Forelimb muscle (tissue), 1 donor: ENCODE measurements at places on chromosomes 7 and 10.
A peak's percentile ranks its signal among the peaks of the same experiment; 100 is the strongest.

DNA sequence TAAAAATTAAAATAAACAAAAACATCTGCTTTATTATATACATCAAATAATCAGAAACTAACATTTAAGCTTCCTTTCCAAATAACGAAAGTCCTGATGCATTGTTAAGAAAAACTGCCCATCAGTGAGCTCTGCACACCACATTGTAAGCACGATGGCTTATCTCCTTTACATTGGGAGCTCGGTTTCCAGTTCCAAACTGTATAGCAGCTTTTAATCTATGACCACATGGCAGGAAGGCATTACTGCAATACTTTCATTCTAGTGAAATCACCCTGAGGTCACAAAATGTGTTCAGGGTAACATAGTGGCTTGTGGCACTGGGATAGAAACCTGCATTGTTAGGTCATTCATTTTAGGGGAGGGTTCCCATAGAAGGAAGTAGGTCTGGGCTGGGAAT lies 146.3 kb downstream of the ZNF22 start:
- no peak for DNase-seq

DNA sequence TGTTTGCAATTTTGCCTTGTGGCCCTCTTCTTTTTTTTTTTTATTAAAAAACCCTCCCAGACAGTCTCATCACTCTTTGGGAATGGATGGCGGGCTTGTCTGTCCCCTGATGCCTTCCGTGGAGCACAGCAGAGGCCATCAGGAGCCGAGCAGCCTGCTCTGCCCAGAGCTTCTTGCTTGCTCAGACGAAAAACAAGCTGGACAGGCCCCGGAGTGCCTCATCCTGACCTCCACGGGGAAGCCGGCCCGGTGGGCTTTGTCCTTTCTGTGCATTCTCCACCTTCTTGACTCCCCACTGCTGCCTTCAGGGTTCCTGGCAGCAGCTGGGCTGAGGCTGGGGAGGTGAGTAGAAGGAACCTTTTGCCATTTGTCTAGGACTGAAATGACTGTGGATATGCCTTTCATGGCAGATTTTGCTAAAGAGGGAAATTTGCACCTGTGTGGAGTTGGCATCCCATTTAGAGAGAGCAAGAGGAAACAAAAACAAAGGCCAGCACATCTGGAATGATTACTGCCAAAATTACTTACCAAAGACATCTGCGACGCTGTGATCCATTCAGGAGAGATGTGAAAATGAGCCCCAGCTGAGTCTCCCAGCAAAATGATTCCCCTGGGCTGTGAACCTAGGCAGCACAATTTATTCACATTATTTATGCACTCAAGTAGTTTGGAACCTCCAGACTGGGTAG lies 108.3 kb downstream of the AOAH start:
- DNase-seq = no peak

DNA sequence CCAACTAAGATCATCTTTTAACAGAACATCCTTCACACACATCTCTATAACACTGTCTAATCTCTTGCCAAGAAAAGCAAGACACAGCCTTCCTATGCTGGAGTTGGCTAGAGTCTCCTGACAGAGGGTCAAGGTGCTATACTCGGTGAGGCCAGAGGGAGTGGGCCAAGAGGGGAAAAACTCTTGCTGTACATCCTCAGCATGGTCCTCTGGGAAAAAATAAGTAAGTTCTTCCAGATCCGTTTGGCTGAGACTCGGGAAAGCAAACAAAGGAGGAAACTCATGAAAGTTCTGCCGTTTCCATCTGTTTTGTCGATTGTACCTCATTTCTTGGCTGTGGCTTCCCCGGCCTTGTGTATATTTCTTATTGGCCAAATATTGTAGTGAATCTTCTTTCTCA lies 33.9 kb downstream of the VWDE start:
- peak; percentile 80 for DNase-seq

GRCh38 chr7:106215868-106216516 lies 68.8 kb downstream of the NAMPT start:
- DNase-seq = no peak

- no peak for DNase-seq
Observed at GRCh38 chr10:83666762-83667161, 472.5 kb upstream of the GHITM start.

DNA sequence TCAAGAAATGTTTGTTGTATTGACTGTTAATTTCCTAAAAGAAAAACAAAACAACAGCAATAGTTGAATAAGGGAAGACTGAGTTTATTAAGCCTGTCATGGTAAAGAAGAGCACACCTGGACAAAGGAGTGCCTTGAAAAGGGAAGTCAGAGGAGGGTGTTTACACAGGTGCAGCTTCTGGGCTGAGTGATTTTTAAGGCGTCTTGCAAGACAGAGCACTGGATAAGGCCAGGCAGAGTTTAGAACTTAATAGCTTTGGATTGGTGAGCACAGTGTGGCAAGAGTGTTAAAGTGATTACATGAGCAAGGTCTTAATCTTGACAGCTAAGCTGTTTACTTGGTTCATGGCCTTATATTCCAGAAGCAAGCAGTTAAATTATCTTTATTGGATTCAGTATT lies 423.2 kb downstream of the CNTNAP2 start:
- no peak for DNase-seq

DNA sequence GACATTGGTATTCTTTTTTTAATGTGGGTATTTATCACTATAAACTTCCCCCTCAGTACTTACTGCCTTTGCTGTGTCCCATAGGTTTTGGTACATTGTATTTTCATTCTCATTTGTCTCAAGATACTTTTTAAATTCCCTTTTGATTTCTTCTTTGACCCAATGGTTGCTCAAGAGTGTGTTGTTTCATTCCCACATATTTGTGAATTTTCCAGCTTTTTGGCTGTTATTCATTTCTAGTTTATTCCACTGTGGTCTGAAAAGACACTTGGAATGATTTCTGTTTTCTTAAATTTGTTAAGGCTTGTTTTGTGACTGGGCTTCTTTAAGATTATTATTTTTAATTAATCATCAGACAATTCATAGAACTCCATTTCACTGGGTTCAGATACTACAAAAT lies 105.0 kb downstream of the EPC1 start:
- DNase-seq = no peak

DNA sequence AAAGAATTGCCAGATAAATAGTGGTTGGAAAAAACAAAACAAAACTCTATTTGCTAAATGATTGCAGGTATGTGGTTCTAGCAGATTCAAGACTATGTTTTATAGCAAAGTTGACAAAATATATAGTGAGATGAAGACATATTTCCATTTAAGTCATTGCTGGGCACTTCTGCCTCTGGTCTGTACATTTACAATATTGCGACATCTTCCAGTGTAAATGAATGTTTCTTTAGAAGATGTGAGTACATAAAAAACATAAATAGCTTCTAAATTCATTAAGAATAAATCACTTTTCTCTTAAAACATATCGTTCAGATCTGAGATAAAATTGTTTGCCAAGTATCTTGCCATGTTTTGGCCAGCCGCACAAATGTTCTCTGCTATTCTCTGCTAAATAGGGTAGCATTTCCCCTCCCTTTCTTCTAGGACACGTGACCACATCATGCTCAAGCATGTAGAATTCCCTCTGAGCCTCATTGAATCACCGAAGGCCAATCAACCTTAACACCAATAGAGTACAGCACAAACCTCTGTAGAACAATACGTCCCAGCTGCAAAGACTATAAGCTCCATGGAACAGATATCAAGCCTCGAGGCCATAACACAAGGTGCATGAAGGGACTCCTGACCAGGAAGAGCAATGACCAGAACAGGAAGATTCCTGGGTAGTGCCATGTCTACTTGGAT lies 1173.3 kb downstream of the GATA3 start:
- no peak for DNase-seq

DNA sequence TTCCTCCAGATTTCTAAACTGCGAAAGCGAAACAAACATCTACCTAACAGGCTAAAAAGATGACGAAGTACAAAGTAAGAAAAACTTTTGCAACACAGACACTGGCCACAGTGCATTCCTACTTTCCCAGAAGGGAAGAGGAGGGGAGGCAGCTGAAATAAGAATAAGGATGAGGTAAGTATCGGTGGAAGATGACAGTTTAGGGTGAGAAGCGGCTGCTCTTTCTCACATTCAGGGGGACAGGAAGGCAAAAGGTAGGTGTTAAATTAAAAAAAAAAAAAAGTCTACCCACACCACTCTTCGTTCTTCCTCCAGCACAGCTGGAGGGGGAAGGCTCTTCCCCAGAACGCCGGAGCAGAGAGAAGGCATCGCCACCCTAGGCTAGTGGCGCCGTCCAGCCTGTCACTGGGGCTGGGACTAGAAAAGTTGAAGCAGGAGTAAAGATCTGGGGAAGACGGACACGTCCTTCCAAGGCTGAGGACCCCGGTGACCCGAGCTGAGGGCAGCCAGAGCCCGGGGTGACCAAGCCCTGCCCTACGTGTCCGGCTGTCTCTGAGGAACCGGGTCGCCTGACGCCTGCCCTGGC lies 846 bp downstream of the DNAJC1 start:
- no peak for DNase-seq

- DNase-seq = no peak
Observed at GRCh38 chr7:142868986-142869415, 14.1 kb downstream of the EPHB6 start.

- no peak for DNase-seq
Observed at GRCh38 chr7:116528008-116528789, 3.4 kb downstream of the CAV1 start.

DNA sequence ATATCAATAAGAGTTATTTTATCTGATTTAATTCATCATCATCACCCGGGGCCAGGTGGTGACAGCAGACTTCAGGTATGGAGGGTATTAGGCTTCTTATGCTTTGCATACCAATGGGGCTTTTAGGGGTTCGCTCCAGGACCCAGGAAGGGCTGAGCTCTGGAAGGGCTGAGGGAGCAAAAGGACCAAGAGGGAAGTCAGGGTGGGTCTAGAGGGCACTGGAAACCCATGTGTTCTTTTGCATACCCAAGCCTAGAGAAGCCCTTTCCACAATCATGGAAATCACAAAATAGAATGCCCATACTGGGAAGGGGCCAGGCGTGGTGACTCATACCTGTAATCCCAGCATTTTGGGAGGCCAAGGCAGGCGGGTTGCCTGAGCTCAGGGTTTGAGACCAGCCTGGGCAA lies 30.9 kb upstream of the VCL start:
- DNase-seq = no peak

DNA sequence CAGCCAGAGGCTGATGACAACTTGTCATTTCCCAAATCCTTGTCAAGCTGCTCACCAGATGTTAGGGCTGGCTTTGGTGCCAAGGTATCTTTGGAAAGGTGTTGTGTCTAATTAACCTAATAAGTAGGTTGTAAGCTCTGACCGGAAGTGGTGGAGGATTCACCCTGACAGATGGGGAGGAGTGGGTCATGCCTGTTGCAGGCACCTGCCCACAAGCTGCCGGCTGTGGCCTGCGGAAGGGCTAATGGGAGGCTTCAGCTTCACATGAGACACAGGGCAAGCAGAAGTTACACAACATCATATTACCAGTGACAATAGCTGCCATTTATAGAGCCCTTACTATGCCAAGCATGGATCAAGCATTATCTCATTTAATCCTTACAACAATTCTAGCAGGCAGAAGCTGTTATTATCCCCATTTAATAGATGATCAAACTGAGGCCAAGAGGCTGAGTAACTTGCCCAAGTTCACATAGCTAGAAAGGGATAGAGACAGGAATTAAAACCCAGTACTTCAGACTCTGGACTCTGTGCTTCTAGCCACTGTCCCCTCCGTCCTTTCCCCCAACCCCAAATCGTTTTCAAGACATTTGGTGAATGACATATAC lies 63.1 kb upstream of the DUSP5 start:
- DNase-seq = no peak

- DNase-seq = no peak
Observed at GRCh38 chr7:6650086-6650485, 13.0 kb downstream of the ZNF316 start.

- DNase-seq = no peak
Observed at GRCh38 chr10:73247509-73248258, 629 bp upstream of the DNAJC9 start.

DNA sequence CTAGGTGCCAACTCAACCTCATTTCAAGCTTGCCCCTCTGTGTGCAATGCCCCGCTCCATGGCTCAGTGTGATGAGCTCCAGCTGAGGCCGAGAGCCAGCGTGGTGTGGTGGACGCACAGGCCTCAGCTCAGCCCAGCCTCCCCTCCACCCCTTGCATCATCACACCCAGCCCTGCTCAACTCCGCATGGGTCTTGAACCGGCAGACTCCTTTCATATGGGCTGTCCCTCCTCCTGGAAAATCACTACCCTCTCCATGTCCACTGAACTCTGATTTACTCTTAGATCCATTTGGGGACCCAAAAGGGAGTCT lies 16.6 kb upstream of the SLC18A3 start:
- DNase-seq = no peak

GRCh38 chr10:33008499-33009243 lies 50.6 kb upstream of the ITGB1 start:
- peak; percentile 70 for DNase-seq

GRCh38 chr7:40300146-40300670 lies 165.4 kb downstream of the SUGCT start:
- no peak for DNase-seq

DNA sequence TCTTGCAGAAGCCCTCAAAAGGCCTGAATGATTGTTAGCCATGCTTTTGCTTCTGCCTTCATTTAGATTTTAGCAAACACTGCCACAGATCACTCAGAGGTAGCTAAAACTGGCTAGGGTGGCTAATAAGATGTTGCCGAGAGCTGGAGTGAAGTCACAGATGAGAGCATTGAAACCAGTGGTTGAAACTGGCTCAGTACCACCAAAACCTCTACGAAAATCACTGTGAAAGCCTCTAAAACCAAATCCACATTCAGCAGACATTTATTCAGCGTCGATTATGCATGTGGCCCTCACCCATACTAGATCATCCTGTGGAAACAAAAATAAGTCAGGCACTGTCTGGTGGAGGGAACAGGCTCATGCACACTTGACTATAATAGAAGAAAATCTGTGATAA lies 50.8 kb downstream of the PIK3CG start:
- no peak for DNase-seq

GRCh38 chr7:41113719-41114118 lies 589.2 kb downstream of the INHBA start:
- DNase-seq = no peak

GRCh38 chr10:15385552-15386455 lies 14.7 kb upstream of the FAM171A1 start:
- DNase-seq = no peak

DNA sequence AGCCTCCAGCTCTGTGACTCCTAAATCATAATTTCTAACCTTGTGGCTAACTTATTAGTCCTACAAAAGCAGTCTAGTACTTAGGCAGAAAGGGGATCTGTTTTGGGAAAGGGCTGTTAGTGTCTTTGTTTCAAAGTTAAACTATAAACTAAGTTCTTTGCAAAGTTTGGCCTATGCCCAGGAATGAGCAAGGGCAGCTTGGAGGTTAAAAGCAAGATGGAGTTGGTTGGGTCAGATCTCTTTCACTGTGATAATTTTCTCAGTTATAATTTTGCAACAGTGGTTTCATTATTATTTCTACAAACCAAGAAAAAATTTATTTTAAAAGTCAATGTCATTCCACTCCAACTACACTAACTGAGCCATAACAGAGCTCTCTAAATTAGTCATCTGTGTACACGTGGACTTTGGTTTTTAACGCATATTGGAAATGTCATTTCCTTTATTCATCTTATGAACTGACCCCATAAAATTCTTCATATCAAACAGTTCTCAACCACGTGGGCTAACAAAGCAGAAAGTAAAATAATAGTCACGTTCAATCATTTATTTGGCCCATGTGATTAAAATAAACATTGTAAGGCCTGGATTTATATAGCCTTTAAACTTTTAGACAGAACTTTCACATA lies 143.2 kb upstream of the C7orf33 start:
- no peak for DNase-seq
